ENCODE measurements at places on chromosomes 1 and 21. TPM values are rescaled to one million over a fixed set of nuclear protein-coding genes. Genes with fewer than 3 reads are reported as not detected.

DNA sequence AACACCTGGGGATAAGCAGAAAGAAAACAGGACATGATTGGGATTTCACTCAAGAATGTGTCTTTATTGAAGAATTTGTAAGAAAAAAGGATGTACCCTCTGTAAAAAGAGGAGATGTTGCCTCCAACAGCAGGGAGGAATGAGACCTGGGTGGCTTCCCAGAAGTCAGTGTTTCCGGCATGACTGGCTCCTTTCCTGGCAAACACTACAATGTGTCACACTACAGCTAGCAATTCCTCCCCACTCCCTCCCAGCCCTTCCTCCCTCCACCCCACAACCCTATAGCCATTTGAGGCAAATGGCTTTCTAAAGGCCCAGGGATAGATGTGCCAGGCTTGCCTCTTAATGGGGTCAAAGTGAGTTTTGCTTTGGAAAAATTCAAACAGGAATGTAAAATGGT is 11.5 kb upstream of the COL8A2 start:
- DNase-seq, result no peak

DNA sequence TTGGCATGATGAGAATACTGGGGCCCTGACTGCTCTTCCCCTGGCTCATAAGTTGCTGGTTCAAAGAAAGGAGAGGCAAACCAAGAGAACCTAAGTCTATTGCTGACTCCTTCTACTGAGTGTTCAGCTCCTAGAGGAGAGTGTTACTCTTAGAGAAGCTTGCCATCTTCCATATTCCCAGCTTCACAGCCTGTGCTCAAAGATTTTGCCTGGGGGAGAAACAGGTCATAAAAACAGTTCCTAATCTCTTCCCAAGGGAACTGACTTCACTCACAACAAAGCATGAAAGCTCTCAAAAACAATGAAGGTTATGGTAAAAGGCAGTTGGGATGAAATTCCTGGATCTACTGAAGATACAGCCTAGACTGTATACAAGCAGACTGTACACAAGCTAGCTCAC is 37.1 kb downstream of the LRRC40 start:
- no peak for DNase-seq

The OR6K3 gene
- polyA plus RNA-seq, result not detected

- no peak for DNase-seq
Observed at GRCh38 chr1:231810415-231810814, 183.8 kb downstream of the DISC1 start.

- peak; percentile 63 for DNase-seq
Observed at GRCh38 chr1:16921391-16922185, at the start of gene CROCC. Gene CROCC (plus strand): TSS chr1:16921931. CDS start chr1:16922019, 88 bp downstream.

The OPRD1 gene
- 0.06 TPM for polyA plus RNA-seq

- no peak for DNase-seq
Observed at GRCh38 chr1:31668303-31668883, 23.7 kb upstream of the PEF1 start.

- peak; percentile 90 for DNase-seq
Observed at GRCh38 chr1:109636201-109636952, 16.7 kb downstream of the AMPD2 start.

The TMCC2 gene
- polyA plus RNA-seq, result 0.67 TPM
